ENCODE measurements at places on chromosomes 7 and 10. TPM values are rescaled to one million over a fixed set of nuclear protein-coding genes. Genes with fewer than 3 reads are reported as not detected.

Gene CAMK1D
- 1.0 TPM for total RNA-seq

Gene GIMAP2
- 0.07 TPM for total RNA-seq

Gene CALHM3
- not detected for total RNA-seq

Gene SLC18A3
- total RNA-seq = not detected

Gene VAX1
- not detected for total RNA-seq

Gene GCK
- total RNA-seq = 2.2 TPM

Gene POR
- total RNA-seq = 83.0 TPM

Gene IL15RA
- 24.5 TPM for total RNA-seq

Gene DPYSL4
- 1.7 TPM for total RNA-seq

- no peak for DNase-seq
Measured at GRCh38 chr10:119511828-119512515, 30.5 kb downstream of the RGS10 start.

- no peak for DNase-seq
Measured at GRCh38 chr7:36621396-36621795, 102.9 kb downstream of the AOAH start.

GRCh38 chr7:35524112-35524804, 170.7 kb downstream of the HERPUD2 start:
- no peak for DNase-seq

- DNase-seq = no peak
Measured at GRCh38 chr7:73424489-73424885, 9.1 kb upstream of the FZD9 start.

- no peak for DNase-seq
Measured at GRCh38 chr10:59311025-59311424, 51.3 kb downstream of the FAM13C start.

- no peak for DNase-seq
Measured at GRCh38 chr10:115093776-115094408, 727 bp downstream of the ATRNL1 start.

DNA sequence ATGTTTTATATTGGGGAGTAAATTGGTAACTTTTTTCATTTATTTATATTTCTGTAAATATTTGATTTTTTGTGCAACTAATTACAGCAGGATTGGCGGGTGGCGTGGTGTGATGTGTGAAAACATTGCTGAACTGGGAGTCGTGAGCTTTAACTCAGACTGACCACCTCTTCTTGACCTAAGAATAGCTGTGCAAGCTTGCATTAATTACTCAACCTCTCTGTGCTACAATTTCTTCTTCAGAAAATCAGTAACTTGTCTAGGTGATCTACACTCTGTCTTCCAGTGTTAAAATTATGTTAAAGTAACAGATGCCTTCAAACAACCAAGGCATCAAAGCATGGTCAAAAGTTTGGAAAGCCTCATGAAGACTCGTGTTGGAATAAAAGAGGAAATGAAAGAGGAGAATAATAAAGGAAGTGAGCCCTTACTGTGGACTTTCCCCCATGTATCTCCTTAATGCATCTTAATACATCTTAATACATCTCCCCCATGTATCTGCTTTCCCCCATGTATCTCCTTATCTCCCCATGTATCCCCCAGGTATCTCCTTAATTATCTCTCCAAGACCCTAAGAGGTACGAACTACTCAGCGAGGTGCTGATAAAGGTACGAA, 71.2 kb downstream of the SVIL start:
- DNase-seq = no peak

DNA sequence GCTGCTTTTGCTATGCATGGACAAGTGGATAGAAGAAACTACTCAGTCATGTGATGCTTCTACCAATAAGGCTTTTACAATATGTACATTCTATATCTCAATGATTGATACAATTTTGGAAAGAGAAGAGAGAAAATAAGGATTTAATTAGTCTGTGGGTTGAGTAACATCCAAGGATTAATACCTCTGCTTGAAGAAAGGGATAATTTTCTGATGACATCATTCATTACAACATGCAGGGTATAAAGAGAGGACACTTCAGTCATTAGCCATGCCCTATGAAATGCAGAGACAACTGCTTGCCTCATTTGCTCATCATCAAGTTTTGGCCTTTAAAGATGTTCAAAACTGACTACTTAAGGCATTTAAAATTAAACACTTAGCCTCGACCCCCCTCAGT, 237.3 kb downstream of the AHR start:
- DNase-seq = no peak

- DNase-seq = peak; percentile 47
Measured at GRCh38 chr7:44750921-44751571, 2.4 kb downstream of the ZMIZ2 start.

- DNase-seq = no peak
Measured at GRCh38 chr7:147818317-147818716, 772.2 kb upstream of the C7orf33 start.

DNA sequence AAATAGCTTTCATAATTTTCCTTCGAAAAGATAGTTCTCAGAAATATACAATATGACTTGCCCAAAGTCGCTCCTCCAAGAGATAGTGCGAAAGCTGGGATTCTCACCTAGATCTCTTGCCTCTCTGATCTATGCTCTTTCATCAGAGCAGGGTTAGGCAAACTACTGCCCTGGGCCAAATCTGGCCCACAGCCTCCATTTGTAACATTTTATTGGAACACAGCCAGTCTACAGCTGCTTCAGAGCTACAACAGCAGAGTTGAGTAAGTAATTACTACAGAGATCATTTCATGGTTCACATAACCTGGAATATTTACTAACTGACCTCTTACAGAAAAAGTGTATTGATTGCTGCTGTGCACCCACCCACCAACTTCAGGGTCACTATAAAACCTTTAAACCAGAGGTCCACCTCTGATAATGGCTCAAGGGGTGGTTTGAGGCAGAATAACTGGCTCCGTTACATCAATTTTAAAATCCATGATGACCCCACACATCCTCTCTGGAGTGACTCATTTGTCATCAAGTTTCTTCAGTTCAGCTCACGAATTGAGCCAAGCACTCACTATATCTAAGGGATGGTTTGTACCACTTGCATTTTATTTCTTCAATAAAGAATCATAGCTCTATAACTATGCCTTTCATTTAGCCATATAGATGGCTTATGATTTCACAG, 1019.0 kb downstream of the XPNPEP1 start:
- DNase-seq = peak; percentile 50

DNA sequence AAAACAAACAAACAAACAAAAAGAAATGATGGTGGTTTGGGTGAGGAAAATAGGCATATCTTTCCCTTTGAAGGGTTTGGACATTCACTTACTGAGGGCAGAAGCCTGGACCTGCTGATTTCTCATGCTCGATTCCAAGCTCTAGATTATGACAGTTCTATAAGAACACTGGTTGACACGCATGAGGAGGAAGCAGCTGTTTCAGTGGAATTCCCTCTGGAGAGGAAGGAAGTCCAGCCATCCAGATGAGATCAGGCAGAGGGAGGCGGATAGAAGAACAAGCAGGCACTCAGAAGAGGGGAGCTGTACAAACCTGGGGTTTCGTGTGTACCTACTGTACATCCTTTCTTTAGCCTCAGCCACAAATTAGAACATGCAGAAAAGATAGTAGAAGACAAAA, 691.9 kb downstream of the INHBA start:
- DNase-seq = no peak

GRCh38 chr7:155458111-155458877, at the start of gene EN2:
Gene EN2, plus strand, starts transcription at chr7:155458129. Its CDS starts 249 bp downstream, at chr7:155458378.
- no peak for DNase-seq

Measured in epithelial cell of proximal tubule (primary cell).